CD8-positive, alpha-beta memory T cell (primary cell): ENCODE measurements at places on chromosomes 7 and 10. TPM values are rescaled to one million over a fixed set of nuclear protein-coding genes. Genes with fewer than 3 reads are reported as not detected.

ASB10 gene
- polyA plus RNA-seq: not detected

MYPN gene
- not detected for polyA plus RNA-seq

DMTF1 gene
- polyA plus RNA-seq: 33.5 TPM

CTAGE6 gene
- polyA plus RNA-seq: not detected

RET gene
- 0.06 TPM for polyA plus RNA-seq

OPN1SW gene
- not detected for polyA plus RNA-seq

FGF8 gene
- not detected for polyA plus RNA-seq

IFIT3 gene
- 3.7 TPM for polyA plus RNA-seq

NAMPT gene
- polyA plus RNA-seq: 15.9 TPM

SLC13A1 gene
- not detected for polyA plus RNA-seq

FKBP9 gene
- not detected for polyA plus RNA-seq

NME8 gene
- not detected for polyA plus RNA-seq

ARHGAP21 gene
- polyA plus RNA-seq: 3.4 TPM

CPA5 gene
- 30.5 TPM for polyA plus RNA-seq

CUZD1 gene
- 1.6 TPM for polyA plus RNA-seq

CYP2E1 gene
- 0.68 TPM for polyA plus RNA-seq

SLC25A13 gene
- 9.7 TPM for polyA plus RNA-seq

SDK1 gene
- not detected for polyA plus RNA-seq
